ENCODE measurements at places on chromosomes 3 and 15. TPM values are rescaled to one million over a fixed set of nuclear protein-coding genes. Genes with fewer than 3 reads are reported as not detected.

DNA sequence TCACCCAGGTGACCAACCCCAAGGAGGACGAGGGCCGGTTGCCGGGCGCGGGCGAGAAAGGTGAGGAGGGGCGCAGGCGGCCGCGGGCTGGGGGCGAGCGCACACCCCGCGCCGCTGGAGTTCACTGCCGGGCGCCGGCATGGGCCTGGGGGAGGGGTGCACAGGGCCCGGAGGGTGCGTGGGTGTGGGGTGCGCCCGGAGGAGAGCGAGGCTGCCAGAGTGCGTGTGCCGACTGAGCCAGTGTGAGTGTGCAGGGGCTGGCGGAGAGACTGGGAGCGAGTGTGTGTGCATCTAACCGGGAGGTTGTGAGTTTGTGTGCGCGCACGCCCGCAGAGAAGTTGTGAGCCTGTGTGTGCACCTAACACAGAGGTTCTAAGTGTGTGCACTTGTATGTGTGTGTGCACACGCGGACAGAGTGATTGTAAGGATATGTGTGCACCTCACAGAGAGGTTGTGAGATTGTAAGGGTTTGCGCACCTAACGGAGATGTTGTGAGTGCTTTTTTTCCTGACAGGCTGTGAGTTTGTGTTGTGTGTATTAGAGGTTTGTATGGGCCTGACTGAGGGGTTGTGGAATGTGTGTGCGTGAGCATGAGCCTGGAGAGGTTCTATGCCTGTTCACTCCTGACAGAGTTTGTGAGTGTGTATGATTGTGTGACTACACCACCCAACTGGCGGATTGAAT, 681 bp downstream of the CTDSPL start:
- DNase-seq, result no peak

- no peak for DNase-seq
These were observed 99.9 kb upstream of the TP63 start for GRCh38 chr3:189531271-189531670.

The NECTIN3 gene
- 33.8 TPM for total RNA-seq

DNA sequence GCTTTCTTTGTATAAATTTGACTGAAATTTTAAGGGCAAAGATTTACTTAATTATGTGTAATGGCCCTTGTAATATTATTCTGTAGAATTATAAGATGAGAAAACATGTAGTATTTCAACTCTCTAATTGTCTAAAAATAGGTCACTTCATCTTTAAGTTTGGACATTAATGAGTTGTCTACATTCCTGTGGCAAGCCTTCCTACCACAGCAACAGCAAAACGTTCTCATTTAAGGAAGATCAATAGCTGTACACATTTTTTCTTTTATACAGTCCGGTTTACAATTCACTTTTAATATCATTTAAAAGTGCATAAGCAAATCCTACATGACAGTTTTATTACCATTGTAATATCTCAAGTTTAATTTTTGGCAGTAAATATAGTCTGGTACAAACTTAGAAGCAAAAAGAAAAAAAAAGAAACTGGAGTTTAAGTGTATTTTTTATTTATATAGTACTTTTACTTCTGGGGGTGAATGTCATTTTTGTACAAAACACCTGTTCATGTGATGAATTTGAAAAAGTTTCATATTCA, 501.8 kb downstream of the ZPLD1 start:
- no peak for DNase-seq

The ZPLD1 gene
- total RNA-seq, result not detected

GRCh38 chr3:140441006-140441405, 236.9 kb upstream of the TRIM42 start:
- no peak for DNase-seq

GRCh38 chr3:49131040-49131439, 1.8 kb downstream of the LAMB2 start:
- no peak for DNase-seq

DNA sequence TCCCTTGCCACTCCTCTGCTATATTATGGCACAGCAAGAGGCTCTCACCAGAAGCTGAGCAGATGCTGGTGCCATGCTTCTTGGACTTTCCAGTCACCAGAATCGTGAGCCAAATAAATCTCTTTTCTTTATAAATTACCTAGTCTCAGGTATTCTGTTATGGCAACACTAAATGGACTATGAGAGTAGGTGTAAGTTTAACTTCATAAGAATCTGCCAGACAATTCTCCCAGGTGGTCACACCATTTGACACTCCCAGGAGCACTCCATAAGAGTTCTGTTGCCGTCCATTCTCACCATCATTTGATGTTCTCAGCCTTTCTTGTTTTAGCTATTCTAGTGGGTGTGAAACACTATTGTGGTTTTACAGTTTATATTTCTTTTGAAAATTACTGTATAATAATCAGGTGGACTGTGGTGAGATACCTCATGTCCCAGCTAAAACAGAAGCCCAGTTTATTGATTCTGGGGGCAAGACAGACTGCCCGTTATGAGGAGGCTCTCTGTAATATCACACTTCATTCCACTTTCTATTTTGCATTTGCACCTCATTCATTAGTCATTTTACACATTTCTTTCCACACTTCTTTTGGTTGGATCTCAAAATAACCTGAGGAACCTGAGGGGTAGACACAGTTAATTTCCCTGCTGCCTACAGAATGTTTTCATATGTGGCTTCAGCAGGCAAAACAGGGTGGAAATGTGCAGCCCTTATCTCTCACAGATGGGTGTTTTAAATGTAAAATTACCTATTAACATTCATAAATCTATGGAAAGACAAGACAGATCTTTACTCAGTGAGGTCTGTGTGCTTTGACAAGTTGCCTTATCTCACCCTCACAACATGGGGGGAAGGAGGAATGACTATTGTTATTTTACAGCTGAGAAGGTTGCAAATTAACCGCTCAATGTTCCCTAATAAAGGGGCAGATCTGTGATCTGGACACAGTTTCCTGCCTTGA, 42.1 kb downstream of the CDCP1 start:
- DNase-seq, result no peak

GRCh38 chr3:111359261-111360030, 182.6 kb upstream of the CD96 start:
- no peak for DNase-seq

- no peak for DNase-seq
These were observed 143.2 kb upstream of the PLXND1 start for GRCh38 chr3:129749692-129750091.

The CLDN18 gene
- total RNA-seq, result not detected

The SEMA6D gene
- 4.9 TPM for total RNA-seq

GRCh38 chr3:38834717-38835116, 18.7 kb upstream of the SCN10A start:
- no peak for DNase-seq

The ACKR2 gene
- 0.41 TPM for total RNA-seq

The CCR3 gene
- not detected for total RNA-seq

DNA sequence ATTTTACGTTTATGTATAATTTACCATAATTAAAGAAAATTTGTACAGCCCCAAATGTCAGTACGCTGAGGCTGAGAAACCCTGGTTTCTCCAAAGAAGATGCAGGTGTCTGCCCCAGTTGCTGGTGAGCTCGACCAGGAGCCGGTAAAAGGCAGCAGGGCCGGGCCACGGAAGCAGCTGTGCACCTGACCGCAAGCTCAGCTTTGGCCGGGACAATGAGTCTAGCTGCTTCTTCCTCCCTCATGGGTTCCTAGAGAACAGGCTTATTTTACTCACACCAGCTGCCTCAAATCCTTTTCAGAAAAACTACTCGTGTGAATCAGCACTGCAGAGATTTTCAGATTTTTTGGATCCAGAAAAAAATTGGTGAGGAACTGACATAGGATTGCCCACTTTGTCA, 18.0 kb upstream of the ZXDC start:
- DNase-seq, result no peak

The CYP1A1 gene
- total RNA-seq, result 0.27 TPM

GRCh38 chr3:141979050-141979671, 102.7 kb downstream of the ATP1B3 start:
- no peak for DNase-seq

- no peak for DNase-seq
These were observed 436.9 kb downstream of the FOXP1 start for GRCh38 chr3:71146673-71147072.

The P2RY12 gene
- total RNA-seq, result not detected

GRCh38 chr3:162400697-162401096, 904.1 kb downstream of the OTOL1 start:
- no peak for DNase-seq

DNA sequence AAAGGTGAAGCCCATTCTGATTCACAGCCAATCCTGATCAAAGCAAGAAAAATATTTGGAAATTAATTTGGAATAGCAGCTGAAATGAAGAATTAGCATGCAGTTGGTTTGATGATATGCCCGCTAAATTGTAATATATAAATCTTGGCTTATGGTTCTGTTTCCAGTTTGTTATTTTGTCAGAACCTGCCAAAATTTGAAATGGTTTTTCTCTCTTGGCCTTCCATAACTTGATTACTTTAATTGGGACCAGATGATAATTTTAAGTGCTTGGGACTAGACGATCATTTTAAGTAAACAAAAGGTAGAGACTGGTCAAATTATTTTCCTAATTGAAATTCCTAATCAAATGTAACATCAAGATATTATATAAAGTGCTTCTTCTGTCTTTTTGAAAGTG, 842.4 kb downstream of the TBL1XR1 start:
- DNase-seq, result no peak

GRCh38 chr3:45781271-45781670, 15.1 kb downstream of the SLC6A20 start:
- DNase-seq, result no peak

- DNase-seq, result no peak
These were observed 17.8 kb downstream of the MAP2K1 start for GRCh38 chr15:66404532-66404931.

- no peak for DNase-seq
These were observed 96.3 kb downstream of the TPRG1 start for GRCh38 chr3:189267981-189268613.

- no peak for DNase-seq
These were observed 27.4 kb downstream of the NKIRAS1 start for GRCh38 chr3:23889386-23889785.

GRCh38 chr15:39140060-39140604, 440.7 kb upstream of the THBS1 start:
- DNase-seq, result no peak

- no peak for DNase-seq
These were observed 31.5 kb upstream of the MLF1 start for GRCh38 chr3:158539414-158540014.

The ADCY5 gene
- 8.0 TPM for total RNA-seq

Data from chondrocyte (in vitro differentiated cells).